Activated CD8-positive, alpha-beta memory T cell treated with anti-CD3 and anti-CD28 coated beads for 36 hours (primary cell): ENCODE measurements at places on chromosomes 4 and X. TPM values are rescaled to one million over a fixed set of nuclear protein-coding genes. Genes with fewer than 3 reads are reported as not detected.

Gene LRBA
- total RNA-seq = 64.8 TPM

Gene RTL3
- total RNA-seq = not detected

Gene AMBN
- not detected for total RNA-seq

Gene PRR32
- not detected for total RNA-seq

Gene F8A3
- total RNA-seq = 10.4 TPM

Gene PABPC1L2A
- total RNA-seq = not detected

Gene ARMCX1
- total RNA-seq = 2.8 TPM

Gene P2RY8
- total RNA-seq = 25.5 TPM

Gene GABRQ
- total RNA-seq = not detected

Gene FHIP1A
- total RNA-seq = not detected

Gene MPC1L
- not detected for total RNA-seq

Gene HMGB2
- 368 TPM for total RNA-seq

Gene CYLC1
- total RNA-seq = not detected

Gene CORIN
- 0.10 TPM for total RNA-seq

Gene MTNR1A
- not detected for total RNA-seq

Gene RTL5
- total RNA-seq = 0.42 TPM

Gene MAGEA12
- total RNA-seq = not detected

Gene PPP1R2C
- total RNA-seq = not detected

Gene HTN1
- not detected for total RNA-seq

Gene ADAM29
- not detected for total RNA-seq

Gene TIMM8A
- 42.8 TPM for total RNA-seq

Gene POLA1
- 46.7 TPM for total RNA-seq

Gene SLITRK4
- total RNA-seq = not detected

Gene BGN
- total RNA-seq = not detected

Gene PROM1
- not detected for total RNA-seq

Gene GJB1
- total RNA-seq = not detected

Gene STS
- total RNA-seq = 1.9 TPM

Gene DDIT4L
- 0.06 TPM for total RNA-seq
